Suppressor macrophage (primary cell): ENCODE measurements at places on chromosomes 5 and 9.
A peak's percentile ranks its signal among the peaks of the same experiment; 100 is the strongest.

DNA sequence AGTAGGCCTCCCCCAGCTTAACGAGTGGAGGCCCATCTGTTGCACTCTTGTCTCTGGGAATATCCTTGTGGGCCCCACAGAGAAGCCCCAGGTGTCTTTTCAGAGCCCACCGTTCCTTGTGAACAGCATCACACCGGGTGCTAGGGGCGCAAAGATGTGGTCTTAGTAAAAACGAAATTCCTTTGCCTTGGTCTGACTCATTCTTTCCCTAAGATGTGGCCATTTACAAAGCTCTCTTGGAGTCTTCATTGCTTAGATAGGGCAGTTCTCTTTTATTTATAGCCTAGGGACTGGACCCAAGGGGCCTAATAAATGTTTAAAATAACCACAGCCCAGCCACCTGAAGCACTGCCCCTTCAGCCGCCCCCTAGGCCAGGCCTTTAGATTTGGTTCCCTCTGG, 52.8 kb upstream of the RPL26L1 start:
- DNase-seq = no peak

DNA sequence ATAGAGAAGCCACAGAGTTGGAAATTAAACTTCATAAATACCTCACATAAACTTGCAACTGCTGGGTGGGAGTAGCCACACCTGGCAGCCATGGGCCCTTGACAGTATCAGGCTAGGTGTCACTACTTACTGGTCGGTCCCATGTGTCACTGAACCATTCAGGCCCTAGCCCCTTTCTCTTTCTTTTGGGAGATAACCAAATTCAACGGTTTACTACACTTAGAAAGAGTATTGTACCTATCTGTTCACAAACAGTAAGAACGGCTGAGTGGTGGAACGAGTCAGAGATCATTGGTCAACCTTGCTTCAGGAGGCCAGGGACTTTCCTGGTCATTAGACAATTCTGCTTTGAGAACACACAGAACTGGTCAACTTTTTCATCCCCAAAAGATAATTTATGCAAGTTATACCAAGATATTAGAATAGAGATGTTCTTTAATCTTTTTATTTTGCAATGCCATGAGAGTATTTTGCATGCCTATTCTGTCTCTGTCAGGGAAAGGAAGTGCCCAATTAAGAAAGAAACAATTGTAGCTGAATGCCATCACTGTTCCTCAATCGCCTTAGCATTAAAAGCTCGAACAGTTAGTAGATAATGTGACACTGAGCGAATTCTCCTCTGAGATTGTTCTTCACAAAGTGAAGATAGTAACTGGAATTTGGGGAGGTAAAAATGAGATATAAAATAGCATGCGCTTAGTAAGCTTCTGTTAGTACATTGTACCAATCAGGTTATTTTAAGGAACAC, 50.9 kb downstream of the GOLPH3 start:
- DNase-seq = no peak

GRCh38 chr5:143052967-143053682, 282.9 kb downstream of the ARHGAP26 start:
- DNase-seq = peak; percentile 16

DNA sequence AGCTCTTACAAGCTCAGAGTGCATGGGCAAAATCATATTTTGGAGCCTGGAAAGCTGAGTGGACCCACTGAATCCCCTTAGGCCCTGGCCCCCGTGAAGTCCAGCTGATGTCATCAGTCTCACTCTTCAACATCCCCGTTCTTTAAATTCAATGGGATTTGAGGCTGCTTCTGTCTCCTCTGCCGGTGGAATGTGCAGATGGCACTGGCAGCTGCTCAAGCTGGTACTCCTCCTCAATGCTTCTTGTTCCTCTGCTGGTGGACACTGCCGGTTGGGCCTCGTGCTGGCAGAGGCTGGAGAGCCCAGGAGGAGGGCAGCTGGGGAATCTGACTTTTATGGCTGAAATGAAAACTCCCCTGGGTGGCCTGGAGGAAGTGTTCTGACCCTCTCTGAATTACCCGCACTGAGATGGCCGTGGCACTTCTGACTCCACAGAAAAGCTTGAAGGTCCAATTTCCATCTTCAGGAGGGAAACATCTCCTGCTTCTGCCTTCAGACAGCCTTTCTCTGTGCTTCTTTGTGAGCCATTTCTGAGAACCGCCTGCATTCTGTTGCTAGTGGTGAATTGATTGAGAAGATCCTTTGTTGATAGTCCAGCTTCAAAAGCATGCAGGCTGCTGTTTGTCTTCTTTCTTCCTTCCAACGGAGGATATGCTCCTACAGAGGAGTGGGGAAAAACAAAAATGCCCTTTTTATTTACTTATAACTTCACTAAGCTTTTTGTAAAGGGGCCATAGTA, 298.9 kb downstream of the TMEM38B start:
- no peak for DNase-seq

DNA sequence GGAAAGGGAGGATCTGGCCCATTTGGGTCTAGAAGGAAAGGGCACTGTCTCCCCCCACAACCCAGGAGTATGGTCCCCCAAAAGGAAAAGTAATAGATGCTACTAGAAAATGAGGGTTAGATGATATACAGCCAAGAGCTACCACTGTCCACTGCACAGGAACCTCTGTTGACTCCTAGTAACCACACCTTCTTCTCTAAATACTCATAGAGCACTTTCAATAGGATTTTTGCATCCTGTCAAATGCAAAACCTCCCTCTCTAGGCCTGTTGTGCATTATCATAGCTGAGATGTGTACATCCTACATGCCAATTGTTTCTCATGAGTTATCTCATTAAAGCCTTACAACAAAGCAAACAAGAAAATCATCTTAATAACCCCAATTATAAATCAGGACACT, 66.8 kb downstream of the THBS4 start:
- DNase-seq = no peak

DNA sequence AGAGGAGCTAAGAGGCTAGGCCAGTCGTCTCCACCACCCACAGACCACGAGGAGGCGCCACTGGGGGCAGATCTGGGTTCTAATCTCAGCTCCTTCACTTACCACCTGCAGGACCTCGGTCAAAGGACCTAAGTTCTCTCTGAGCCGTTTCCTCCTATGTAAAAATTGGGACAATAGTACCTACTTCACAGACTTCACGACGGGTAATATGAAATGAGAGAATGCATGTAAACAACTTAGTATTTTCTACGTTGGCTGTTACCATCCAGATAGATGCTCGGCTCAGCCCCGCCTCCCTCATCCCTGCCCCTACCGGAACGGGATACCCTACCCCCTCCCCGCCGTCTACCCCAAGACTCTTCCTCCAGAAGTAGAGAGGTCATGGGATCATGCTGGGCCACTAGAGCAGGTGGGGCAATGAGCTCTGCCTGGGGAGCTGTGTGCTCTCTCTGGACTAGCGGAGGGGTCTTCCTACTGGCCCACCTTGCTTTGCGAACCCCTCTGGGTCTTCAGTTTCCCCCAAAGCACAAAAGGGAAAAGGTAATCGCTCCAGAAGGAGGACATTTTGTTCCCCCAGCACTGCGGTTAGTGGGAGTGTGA, 541 bp downstream of the GNPDA1 start:
- DNase-seq = peak; percentile 67

GRCh38 chr5:362189-362588, 40.7 kb downstream of the AHRR start:
- no peak for DNase-seq

DNA sequence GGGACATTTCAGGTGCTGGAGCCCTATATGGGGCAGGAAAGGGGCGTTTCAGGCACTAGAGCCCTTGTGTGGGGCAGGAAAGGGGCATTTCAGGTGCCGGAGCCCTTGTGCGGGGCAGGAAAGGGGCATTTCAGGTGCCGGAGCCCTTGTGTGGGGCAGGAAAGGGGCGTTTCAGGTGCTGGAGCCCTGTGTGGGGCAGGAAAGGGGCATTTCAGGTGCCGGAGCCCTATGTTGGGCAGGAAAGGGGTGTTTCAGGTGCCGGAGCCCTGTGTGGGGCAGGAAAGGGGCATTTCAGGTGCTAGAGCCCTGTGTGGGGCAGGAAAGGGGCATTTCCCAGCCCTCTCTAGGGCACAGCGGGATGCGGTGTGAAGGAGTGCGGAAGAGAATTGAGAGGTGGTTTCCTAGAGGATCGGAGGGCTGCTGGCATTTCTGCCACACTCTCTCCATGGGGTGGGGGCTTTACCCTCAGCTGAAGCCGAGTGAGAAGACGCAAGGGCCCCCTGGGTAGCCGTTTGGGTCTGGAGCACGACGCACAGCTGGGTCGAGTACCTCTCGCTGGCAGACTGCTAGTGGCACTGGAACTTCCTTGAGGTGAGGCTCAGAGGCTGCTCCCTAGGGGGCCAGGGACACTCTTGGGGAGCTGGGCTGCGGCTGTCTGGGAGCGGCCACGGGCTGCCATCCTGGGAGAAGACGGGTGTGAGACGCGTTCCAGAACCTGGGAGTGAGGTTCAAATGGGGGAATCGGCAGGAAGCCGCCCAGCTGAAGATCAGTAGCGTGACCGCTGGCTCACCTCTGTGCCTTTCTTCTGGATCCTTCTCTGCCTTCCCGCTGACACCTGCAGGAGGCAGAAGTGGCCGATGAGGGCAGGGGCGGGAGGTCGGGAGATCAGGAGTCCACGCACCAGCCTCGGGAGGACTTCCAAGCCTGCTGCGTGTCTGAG, 122.6 kb upstream of the IRX4 start:
- no peak for DNase-seq

- no peak for DNase-seq
These were observed 46.7 kb upstream of the CDKN2AIPNL start for GRCh38 chr5:134458234-134459009.

GRCh38 chr9:105257809-105258208, 13.4 kb downstream of the SLC44A1 start:
- DNase-seq = no peak

DNA sequence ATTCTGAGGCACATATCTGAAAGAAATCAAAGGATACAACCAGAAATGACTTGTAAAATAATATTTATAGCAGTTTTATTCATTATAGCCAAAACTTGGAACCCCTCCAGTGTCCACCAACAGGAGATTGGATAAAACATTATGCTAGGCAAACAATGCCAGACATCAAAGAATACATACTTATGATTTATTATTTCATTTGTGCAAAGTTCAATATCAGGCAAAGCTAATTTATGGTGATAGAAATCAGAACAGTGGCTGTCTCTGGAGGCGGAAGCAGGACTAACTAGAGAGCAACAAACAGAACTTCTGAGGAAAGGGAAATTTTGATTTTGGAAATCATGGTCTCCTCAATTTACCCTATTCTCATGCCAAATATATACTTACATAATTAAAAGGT, 193.1 kb downstream of the ICE1 start:
- no peak for DNase-seq

- peak; percentile 45 for DNase-seq
These were observed 12.8 kb downstream of the NOTCH1 start for GRCh38 chr9:136532799-136533774.

- peak; percentile 14 for DNase-seq
These were observed 88.4 kb upstream of the HSPA9 start for GRCh38 chr5:138663561-138663960.

- DNase-seq = no peak
These were observed 121.0 kb upstream of the NR3C1 start for GRCh38 chr5:143524338-143524945.

DNA sequence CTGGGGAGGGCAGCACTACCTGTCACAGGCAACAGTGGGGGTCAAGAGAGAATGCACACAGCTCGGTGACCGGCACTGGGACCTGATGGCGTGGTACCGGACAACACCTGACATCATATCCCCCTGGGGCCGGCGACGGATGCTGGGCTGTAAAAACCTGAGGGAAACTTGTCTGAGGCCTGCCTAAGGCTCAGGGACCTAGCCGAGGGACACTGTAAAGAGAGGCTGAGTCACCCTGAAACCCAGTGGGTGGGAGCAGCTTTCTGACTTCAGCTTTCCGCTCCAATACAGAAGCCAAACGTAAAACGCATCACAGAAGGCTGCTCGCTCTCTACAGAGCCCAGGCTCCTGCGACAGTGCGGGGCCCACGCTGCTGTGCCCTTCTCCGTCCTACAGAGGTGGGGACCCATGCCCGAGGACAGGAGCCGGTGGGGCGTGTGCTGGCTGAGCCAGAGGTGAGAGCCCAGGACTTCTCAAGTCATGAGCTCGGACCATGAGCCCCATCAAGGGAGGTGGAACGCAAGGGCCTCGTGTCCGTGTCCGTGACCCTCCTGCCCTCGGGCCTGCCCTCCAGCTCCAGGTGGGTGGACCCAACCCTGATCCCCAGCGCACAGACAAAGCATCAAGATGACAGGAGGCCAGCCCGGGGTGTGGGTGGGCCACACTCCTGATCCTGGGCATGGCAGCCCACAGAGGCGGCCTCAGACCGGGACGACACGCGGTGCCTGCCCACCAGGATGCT, 5.3 kb downstream of the RALGDS start:
- peak; percentile 69 for DNase-seq

GRCh38 chr9:4146293-4146692, 153.6 kb downstream of the GLIS3 start:
- no peak for DNase-seq

GRCh38 chr9:136147890-136148714, 29.4 kb upstream of the TMEM250 start:
- DNase-seq = no peak

- DNase-seq = no peak
These were observed 9.1 kb downstream of the PFDN1 start for GRCh38 chr5:140293849-140294100.

DNA sequence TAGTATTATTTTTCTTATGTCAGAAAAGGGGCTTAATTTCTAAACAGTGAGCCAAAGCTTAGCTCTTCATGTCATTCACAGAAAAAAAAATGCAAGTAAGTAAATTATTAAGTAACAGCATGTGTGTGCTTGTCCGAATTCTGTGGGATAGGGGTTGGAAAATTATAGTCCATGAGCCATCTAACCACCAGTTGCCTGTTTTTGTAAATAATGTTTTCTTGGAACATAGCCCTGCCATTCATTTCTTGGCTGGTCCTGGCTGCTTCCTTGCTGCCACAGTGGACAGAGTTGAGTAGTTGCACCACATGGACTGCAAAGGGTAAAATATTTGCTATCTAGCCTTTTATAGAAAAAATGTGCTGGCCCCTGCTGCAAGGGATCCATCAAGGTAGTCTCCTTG, 513.7 kb upstream of the WWC1 start:
- DNase-seq = no peak

DNA sequence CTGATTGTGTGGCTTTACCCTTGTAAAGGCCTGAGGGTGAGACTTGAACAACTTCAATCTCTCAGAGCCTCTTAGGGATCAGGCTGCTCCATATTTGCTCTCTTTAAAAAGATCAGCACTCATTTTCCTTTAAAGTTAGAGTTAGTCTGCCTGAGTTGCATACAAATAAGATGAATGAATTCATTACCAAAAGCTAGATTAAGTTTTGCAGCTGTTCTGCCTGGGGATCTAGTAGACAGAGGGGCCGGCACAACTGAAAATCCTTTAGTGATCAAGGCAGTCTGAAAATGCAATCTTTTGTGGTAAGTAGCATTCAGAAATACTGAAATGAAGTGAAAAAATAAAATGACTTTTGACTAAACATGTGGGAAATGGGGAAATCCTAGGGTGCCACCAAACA, 264.0 kb downstream of the MAN2A1 start:
- no peak for DNase-seq

DNA sequence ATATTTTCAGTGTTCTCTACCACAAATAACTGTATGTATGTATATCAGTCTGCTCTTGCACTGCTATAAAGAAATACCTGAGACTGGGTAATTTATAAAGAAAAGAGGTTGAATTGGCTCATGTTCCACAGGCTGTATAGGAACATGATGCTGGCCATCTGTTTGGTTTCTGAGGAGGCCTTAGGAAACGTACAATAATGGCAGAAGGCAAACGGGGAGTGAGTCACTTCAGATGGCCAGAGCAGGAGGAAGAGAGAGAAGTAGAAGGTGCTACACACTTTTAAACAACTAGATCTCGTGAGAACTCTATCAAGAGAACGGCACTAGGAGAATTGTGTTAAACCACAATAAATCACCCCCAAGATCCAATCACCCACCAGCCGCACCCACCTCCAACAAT, 121.7 kb downstream of the ADAMTS6 start:
- DNase-seq = no peak
